Choroid plexus epithelial cell (primary cell): ENCODE measurements at places on chromosomes 5 and 9.
A peak's percentile ranks its signal among the peaks of the same experiment; 100 is the strongest.

GRCh38 chr9:69806627-69807026 lies 14.0 kb upstream of the CFAP95 start:
- DNase-seq, result no peak

GRCh38 chr9:108083160-108083750 lies 593.7 kb upstream of the KLF4 start:
- DNase-seq, result no peak

DNA sequence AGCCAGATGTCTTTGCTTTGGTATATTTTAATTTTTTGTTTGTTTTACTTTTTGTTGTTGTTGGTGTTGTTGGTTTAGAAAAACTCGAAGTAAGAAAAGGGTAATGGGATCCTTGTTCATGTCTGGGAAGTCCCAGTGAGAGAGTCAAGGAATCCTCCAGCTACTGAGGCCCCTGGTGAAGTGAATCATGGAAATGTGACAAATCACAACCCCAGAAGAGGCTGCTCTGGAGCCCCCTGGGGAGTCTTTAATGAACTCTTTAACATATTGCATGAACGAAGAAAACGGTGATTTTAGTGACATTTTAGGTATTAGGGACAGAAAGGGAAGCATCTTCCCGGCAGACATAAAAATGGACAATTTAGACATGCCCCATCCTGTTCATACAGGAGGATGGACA lies 41.3 kb downstream of the TMEM174 start:
- DNase-seq, result no peak

- DNase-seq, result peak; percentile 91
Measured at GRCh38 chr5:17203329-17204132, 13.9 kb upstream of the BASP1 start.

DNA sequence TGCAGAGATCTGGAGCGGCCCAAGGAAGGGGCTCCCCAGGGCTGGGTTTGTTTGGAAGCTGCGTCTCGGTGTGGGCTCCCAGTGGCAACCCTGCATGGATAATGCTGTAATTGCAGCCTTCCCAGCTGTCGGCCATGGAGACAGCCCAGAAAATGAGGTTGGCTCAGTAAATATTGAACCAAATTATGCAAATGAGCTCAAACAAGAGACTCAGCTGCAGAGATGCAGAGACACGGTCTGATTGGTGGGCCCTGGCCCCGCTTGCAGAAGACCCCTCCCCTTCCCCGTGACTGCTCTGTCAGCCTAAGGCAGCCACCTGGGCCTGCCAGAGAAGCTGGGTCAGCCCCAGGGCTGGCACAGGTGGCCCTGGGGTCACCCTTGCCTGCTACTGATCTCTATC lies 75.9 kb downstream of the RAD23B start:
- DNase-seq, result no peak

DNA sequence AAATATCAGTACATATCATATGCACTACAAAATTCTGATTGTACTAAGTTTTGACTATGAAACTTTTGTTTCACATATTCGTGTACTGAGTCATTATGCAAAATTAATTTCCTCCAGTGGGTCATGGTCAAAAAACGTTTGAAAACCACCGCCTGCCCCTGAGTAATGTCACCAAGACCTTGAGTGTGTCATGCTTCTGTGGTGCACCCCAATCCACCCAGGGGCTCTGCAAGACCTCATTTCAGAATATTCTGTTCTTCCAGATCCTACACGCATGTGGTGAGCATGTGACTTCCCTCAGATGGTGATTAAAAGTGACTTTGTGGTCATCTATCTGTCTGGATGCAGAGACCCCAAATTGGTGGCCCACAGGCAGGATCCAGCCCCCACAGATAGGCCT lies 31.0 kb downstream of the ABLIM3 start:
- DNase-seq, result peak; percentile 79

GRCh38 chr9:88017096-88017495 lies 42.8 kb upstream of the CDK20 start:
- DNase-seq, result peak; percentile 9

- peak; percentile 33 for DNase-seq
Measured at GRCh38 chr9:101235105-101235866, 149.5 kb downstream of the BAAT start.

GRCh38 chr9:131235480-131235851 lies 40.8 kb downstream of the FAM78A start:
- no peak for DNase-seq

DNA sequence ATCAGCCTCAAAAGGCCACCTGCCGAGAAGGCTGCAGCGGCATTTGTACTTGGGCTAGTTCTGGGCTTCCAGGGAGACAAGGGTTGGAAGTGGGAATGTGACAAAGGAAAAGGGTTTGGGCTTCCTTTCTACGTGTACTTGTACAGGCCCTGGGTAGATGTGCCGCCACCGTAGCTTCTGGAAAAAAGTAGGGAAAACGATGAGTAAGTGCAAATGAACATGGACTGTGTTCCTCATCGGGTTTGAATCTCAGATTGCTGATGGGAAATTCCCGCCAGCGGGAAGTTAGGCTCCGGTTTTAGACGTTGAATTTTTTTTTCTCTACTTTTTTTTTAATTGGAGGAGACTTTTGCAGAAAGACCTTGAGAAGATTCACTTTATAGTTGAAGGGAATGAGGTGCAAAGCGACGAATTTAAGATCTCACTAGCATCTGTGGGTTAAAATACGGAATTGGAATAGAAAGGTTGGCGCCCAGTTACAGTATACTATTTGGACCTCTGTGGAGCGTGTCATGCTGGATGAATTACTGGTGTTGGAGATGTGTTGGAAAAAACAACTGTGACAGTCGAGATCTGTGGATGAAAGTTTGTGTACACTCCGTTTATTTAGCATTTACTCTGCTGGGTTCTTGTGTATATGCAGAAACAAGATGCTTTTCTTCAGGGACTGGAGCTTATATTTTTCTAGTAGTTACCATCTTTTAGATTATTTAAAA lies 1.2 kb downstream of the G3BP1 start:
- peak; percentile 34 for DNase-seq

GRCh38 chr9:98450496-98450895 lies 195.0 kb upstream of the TBC1D2 start:
- peak; percentile 3 for DNase-seq

DNA sequence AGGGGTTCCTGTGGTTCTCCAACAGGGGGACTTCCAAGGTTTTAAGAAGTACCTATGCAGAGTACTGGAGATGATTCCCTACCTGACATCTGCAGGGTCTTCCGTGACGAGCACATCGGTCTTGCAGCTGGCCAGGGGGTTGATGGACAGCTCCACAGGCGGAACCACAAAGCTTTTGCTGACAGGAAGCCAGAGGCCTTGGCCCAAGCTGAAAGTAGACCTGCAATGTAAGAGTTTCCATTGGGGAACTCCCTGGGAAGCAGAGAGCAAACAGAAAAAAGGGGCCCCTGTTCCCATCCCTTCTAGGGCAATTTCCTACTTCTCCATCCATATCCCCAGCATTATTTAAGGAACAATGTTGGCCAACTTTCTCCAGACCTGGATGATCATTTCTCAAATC lies 288.0 kb downstream of the TRIM32 start:
- DNase-seq, result no peak

GRCh38 chr5:165126598-165126997 lies 1621.2 kb downstream of the MAT2B start:
- no peak for DNase-seq

DNA sequence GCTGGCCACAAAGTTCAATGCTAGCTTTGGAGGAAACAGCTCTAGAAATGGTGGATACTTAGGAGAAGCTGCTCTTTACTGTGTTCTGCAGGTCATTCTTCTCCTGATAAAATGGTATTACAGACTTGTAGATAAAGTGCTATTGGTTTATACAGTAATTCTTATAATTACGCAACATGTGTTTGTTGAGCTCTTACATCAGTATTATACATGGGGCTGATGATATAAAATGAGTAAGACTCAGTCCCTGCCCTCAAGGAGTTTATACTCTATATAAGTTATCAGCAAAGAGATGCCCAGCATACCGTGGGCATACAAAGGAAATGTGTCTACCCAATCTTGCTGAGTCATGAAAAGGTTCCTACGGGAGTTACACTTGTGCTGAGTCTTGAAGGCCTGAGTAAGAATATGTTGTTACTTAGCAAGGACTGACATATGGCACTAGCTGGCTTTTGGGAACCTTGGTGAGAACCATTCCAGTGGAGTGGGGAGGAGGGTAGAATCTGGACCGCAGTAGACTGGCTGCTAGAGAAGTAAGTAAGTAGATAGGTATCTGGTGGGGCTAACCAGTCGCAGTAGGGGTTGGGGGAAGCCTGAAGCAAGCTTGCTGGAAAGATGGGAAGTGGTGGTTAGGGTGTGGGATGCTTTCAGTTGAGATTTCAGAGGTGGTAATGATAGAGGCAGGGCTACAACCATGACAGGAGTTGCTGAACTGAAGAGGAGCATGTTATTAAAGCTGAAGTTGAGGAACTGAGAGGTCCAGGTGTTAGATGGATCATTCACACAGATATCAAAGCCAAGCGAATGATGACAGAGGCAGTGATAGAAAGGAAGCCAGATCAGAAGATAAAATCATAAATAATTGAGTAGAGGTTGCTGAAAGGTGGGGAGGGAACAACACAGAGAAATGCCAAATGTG lies 11.1 kb upstream of the TTC23L start:
- DNase-seq, result no peak

DNA sequence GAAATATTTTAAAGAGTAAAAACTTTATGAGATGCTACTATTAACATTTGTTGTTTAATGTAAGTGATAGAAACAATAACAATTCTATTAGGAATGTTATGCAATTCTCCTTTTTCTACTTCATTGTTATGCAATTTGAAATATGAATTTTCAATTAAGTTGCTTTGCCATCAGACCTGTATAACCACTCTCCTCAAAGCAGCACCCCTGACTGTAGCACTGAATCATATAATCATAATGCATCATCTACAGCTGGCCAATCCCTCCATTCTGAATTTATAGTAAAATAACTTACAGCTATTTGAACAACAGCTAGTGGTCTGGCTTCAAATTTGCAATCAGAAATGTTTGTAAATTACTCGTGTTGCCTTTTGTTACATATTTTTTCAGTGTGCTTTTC lies 29.2 kb downstream of the FBXO4 start:
- no peak for DNase-seq

DNA sequence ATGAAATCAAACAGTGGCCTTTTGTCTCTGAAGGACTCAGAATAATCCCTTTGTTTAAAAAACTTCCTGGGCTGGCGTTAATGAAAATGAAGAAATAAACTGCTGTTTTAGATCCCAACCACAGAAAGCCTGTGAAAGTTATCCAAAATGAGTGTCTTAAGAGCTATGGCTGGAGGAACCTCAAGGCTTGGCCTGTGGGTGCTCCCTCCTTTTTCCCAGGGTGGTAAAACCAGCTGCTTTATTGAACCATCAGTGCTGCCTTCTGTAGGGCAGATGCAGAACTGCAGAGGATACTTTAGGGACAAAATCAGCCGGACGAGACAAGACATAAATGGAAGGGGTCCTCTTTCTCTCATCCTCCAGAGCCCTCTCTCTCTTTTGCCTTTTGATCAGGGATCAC lies 100.9 kb downstream of the SMARCA2 start:
- DNase-seq, result peak; percentile 38

GRCh38 chr9:71552480-71552879 lies 215.8 kb downstream of the CEMIP2 start:
- no peak for DNase-seq

DNA sequence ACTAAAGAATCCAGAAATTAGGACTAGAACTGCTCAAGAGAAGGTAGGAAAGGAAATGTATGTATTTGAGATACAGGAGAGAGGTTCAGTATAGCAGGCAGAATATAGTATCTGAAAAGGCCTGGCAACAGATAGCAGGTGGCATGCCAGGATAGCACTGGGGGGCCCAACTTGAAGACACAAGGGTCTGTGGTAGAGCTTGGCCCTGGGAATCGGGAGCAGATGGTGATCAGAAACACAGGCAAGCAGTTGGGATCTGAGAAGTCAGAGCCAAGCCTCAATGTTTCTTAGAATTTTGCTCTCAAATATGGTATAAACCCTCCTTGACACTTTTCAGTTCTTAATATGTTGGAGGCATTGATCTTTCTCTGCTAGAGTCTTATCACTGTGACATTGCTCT lies 499.8 kb upstream of the CD180 start:
- DNase-seq, result no peak

DNA sequence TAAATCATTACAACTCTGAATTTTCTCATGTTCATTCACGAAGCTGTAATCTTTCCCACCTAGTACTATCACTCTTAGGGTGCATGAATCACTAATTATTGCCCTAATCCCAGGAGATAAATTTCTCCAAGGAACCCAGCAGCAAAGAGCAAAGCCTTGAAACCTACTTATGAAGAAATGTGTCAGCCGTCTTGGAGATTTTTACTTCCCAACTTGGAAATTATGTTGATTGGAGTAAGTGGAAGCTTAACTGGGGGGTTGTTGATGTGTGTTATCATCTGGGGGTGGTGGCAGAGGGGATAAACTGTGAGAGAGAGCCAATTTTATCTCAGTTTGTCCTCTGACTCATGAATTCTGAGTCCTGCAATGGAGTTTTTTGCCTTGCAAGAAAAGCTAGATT lies 440.5 kb upstream of the WWC1 start:
- no peak for DNase-seq

DNA sequence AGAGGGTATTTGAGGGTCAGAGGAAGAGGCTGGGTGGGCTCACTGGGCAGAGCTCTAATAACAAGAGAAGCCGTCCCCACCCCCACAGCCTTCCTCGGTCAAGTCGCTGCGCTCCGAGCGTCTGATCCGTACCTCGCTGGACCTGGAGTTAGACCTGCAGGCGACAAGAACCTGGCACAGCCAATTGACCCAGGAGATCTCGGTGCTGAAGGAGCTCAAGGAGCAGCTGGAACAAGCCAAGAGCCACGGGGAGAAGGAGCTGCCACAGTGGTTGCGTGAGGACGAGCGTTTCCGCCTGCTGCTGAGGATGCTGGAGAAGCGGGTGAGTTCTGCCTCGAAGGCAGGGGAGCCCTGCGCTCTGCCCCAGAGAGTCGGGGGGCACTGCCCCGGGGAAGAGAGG lies 21.6 kb upstream of the RARS1 start:
- no peak for DNase-seq

DNA sequence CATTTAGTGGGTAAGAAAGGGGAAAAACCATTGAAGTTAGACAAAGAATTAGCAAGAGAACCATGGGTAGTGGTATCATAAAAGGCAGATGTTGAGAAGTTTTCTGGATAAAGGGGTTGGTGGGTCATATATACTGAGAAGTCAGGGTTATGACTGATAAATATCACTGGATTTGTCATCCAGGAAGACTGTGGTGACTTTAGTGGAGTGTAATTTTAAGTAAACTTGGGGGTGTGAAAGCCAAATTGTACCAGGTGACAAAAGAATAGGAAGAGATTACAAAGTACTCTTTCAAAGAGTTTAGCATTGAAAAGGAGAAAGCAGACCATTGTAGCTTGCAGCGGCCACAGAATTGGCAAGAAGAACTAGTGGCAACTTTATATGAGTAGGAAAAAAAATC lies 315.2 kb upstream of the DMAC1 start:
- no peak for DNase-seq

GRCh38 chr5:55535199-55535905 lies 588 bp upstream of the PLPP1 start:
- no peak for DNase-seq

GRCh38 chr5:107610798-107611197 lies 59.9 kb downstream of the EFNA5 start:
- no peak for DNase-seq

GRCh38 chr9:135219676-135220600 lies 132.5 kb downstream of the OLFM1 start:
- DNase-seq, result no peak

GRCh38 chr5:60487476-60487875 lies 212.5 kb downstream of the DEPDC1B start:
- peak; percentile 29 for DNase-seq

GRCh38 chr9:1909322-1909721 lies 105.8 kb upstream of the SMARCA2 start:
- no peak for DNase-seq

- DNase-seq, result no peak
Measured at GRCh38 chr5:37966871-37967270, 127.0 kb upstream of the GDNF start.

- peak; percentile 37 for DNase-seq
Measured at GRCh38 chr9:134136118-134136995, 475 bp downstream of the WDR5 start.
